MM.1S (cell line): ENCODE measurements at places on chromosomes 7 and 10.

DNA sequence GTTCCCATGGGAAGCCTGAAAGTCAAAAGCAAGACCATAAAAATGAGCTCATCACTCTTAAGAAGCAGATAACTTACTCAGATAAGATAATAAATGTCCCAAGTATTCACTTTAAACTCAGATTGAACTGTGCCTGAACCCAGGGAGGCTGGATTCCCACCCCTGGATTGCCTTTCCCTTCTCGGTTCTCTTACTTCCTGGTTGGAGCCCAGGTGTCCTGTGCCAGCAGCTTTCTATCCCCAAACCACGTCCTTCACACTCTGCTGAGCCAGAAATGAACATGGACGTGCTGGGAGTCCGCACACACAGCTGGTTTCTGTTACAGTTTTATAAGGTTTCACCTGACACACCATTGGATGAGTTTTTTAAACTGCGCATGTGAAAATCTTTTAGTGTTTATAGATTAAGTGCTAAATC lies 636.2 kb upstream of the IGFBP3 start:
- H3K27me3 ChIP-seq: no peaks in the 10 kb centered on the region
- H3K36me3 ChIP-seq: no peaks in the 10 kb centered on the region

DNA sequence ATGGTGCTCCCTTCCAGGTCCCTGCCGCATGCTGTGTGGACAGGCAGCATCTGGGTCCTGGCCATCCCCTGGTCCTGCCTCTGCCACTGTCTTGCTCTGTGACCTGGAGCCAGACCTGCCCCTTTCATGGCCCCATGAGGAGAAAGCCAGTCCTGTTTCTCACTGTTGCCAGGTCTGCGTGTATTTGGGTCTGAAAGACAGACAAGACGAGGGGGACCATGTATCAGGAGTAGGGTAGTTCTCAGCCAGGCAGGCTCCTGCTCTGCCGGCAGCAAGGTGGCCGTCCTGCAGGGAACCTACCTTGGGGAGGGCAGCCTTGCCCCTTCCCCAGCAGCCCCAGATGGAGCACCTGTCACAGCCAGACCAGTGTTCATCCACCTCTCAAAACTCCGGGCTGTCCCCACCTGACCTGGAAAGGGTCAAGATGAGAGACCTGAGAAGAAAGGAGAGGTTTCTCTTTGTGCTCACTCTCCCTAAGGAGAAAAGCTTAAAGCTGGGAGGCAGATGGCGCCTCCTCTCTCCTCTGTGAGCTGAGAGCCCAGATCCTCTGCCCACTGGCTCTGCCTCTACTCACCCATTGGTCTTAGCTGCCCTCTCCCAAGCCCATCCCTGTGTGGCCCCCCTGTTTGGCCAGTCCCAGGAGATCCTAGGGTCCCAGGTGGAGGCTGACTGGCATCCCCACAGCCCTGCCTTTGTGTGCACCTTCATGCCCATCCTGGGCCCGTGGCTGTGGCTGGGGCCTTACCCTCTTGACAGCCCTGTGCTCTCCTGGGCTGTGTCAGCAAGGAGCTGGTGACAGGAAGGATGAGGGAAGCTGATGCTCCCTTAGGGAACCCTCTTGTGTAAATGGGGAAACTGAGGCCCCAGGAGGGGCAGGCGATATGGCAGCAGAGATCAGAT lies 116.1 kb upstream of the PCBD1 start:
- H3K4me1 ChIP-seq: no peaks in the 10 kb centered on the region
- H3K36me3 ChIP-seq: no peaks in the 10 kb centered on the region
- peaks cover 16% of the 10 kb centered on the region; the same call in 1 of the 2 replicates for H3K27me3 ChIP-seq
- no peak overlapping the region for H3K27ac ChIP-seq
- no peak for DNase-seq

GRCh38 chr10:94240901-94241300 lies 121.8 kb downstream of the NOC3L start:
- H3K27me3 ChIP-seq: no peaks in the 10 kb centered on the region
- no peak overlapping the region for H3K27ac ChIP-seq
- H3K4me1 ChIP-seq: no peaks in the 10 kb centered on the region
- H3K4me3 ChIP-seq: no peak overlapping the region

DNA sequence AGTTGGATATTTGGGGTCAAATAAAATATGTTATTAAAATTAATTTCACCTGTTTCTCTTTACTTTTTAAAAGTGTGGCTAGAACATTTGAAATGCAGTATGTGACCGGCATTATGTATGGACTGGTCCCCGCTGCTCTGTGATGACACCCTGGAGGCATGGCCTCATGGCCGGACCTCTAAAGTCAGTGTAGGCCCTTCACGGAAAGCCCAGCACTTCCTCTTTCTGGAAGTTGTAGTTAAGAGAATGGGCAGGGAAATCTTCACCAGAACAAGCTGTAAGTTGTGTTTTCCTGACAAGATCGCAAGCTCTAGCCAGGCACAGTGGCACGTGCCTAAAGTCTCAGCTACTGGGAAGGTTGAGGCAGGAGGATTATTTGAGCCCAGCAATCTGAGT lies 38.3 kb upstream of the SRGN start:
- H3K27ac ChIP-seq: no peak overlapping the region
- no peak overlapping the region for H3K4me3 ChIP-seq
- no peaks in the 10 kb centered on the region for H3K27me3 ChIP-seq
- no peak for DNase-seq

GRCh38 chr7:152523916-152524315 lies 88.1 kb upstream of the KMT2C start:
- H3K27ac ChIP-seq: no peak overlapping the region
- H3K36me3 ChIP-seq: no peaks in the 10 kb centered on the region
- peaks cover 9% of the 10 kb centered on the region; the same call in 1 of the 2 replicates for H3K4me1 ChIP-seq
- H3K4me3 ChIP-seq: no peak overlapping the region
- DNase-seq: no peak

DNA sequence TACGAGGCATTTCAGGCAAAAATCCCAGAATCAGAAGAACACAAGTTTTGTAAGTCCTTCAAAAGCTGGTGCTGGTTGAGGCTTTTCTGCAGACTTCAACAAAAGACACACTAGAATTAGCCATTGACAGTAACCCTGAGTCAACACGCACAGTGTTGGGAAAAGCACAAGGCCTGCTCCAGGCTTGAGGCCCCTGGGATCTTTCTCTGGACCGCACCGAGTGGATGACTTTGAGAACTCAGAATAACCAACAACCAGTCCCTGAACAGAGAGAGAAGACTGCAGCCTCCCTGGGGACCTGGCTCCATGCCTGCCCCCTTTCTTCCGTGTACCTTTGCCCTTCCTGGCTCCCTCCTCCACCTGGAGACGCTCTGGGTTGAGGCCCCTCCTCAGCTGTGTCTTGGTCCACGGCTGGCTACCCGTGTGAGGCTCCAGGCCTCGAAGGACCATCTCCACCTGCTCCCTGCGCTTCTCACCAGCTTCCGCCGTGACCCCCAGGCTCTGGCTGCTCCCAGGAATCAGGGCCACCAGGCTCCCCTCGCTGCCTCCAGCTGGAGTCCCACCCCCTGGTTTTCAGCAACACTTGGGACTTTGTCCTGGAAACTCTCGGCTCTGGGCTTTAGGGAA lies 28.4 kb downstream of the DIP2C start:
- peaks cover 24% of the 10 kb centered on the region for H3K4me1 ChIP-seq
- DNase-seq: no peak
- H3K27me3 ChIP-seq: no peaks in the 10 kb centered on the region
- no peaks in the 10 kb centered on the region for H3K36me3 ChIP-seq
- peak overlapping the region; percentile 95 for H3K27ac ChIP-seq

DNA sequence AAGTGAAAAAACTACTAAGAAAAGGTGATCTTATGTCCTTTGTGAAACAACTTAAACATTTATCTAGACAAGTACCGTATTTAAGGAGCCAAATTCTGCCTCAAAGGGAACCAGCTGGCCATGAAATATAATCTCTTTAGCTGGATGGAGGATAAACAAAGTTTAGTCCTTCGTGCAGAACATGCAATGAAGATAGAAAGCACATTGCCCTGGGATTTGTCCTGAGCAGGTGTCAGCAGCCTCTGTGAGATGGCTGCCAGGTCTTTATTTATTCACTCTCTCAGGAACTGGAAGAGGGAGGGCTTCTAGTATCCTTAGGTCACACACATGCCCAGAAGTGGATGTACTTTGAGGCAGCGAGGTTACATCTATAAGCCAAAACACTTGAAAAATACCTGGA lies 57.4 kb upstream of the CASD1 start:
- H3K4me1 ChIP-seq: no peaks in the 10 kb centered on the region
- no peak overlapping the region for H3K4me3 ChIP-seq
- H3K27me3 ChIP-seq: no peaks in the 10 kb centered on the region
- no peak overlapping the region for H3K27ac ChIP-seq

- no peaks in the 10 kb centered on the region for H3K27me3 ChIP-seq
- no peaks in the 10 kb centered on the region for H3K36me3 ChIP-seq
- no peak overlapping the region for H3K4me3 ChIP-seq
Measured at GRCh38 chr10:2986391-2986801, 81.0 kb upstream of the PFKP start.

DNA sequence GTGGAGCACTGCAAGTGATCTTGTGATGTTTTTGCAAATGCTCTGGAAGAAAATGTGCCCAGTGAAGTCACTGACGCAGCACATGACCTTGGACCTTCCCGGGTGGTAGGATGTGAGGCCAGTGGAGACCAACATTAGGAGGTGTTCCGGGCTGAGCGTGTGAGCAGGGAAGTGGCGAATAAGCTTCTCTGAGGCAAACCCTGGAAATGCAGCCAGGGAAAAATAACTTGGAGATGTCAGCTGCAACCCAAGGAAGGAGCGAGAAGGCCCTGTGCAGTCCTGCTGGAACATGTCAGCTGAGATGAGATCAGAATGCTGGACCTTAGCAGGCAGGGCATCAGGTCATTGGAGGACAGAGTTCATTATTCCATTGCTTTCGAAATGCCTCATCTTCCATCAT lies 18.6 kb upstream of the SDK1 start:
- H3K4me3 ChIP-seq: no peak overlapping the region
- no peaks in the 10 kb centered on the region for H3K36me3 ChIP-seq
- no peaks in the 10 kb centered on the region for H3K27me3 ChIP-seq
- H3K27ac ChIP-seq: no peak overlapping the region

GRCh38 chr7:139060695-139061237 lies 24.9 kb upstream of the ZC3HAV1L start:
- H3K4me3 ChIP-seq: no peak overlapping the region
- no peak for DNase-seq
- peaks cover 18% of the 10 kb centered on the region for H3K36me3 ChIP-seq
- no peak overlapping the region for H3K27ac ChIP-seq
- no peaks in the 10 kb centered on the region for H3K4me1 ChIP-seq

GRCh38 chr10:10385831-10386230 lies 631.8 kb upstream of the CELF2 start:
- no peak for DNase-seq
- no peaks in the 10 kb centered on the region for H3K4me1 ChIP-seq
- no peak overlapping the region for H3K4me3 ChIP-seq
- no peaks in the 10 kb centered on the region for H3K36me3 ChIP-seq
- H3K27me3 ChIP-seq: no peaks in the 10 kb centered on the region

GRCh38 chr10:75904499-75905283 lies 473.3 kb downstream of the LRMDA start:
- H3K4me3 ChIP-seq: no peak overlapping the region
- no peak overlapping the region for H3K27ac ChIP-seq
- H3K36me3 ChIP-seq: no peaks in the 10 kb centered on the region
- no peaks in the 10 kb centered on the region for H3K27me3 ChIP-seq
- DNase-seq: no peak

- peaks cover 17% of the 10 kb centered on the region for H3K4me1 ChIP-seq
- H3K4me3 ChIP-seq: no peak overlapping the region
- peaks cover 18% of the 10 kb centered on the region; the same call in 1 of the 2 replicates for H3K36me3 ChIP-seq
- H3K27ac ChIP-seq: no peak overlapping the region
- no peak for DNase-seq
- no peaks in the 10 kb centered on the region for H3K27me3 ChIP-seq
Measured at GRCh38 chr7:151477867-151478266, 37.9 kb upstream of the CRYGN start.

DNA sequence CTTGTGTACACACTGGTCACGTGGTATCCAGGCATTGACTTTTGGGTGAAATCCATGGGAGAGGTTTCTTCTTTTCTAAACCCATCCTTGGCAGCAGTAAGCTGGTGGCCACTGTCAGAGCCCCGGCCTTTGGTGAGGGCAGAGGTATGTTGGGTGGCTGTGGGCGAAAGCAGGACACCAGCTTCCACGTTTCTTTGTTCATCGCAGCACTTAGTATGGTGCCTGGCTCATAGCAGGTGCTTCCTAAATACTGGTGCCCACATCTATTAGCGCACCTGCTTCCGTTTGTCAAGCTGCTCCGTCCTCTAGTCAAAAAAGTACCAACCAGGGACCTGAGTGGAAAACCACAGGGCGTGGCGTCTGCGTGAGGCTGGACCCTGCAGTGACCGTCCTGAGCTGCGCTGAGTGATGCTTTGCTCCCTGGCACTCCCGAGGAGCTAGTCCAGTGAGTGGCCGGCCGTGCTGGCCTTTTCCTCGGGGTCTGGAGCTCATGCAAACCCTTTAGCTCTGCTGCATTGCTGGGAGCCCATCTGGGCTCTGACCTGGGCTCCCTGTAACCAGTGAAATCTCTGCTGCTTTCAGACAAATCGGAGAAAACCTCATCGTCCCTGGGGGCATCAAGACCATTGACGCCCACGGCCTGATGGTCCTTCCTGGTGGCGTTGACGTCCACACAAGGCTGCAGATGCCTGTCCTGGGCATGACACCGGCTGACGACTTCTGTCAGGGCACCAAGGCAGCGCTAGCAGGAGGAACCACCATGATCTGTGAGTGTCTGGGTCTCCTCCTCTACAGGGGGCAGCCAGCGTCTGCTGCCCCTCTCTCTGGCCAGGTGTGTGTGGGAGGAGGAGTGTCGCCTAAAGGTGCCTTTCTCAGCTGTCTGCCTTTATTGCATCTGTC lies 5.6 kb downstream of the DPYSL4 start:
- peaks cover 22% of the 10 kb centered on the region for H3K27me3 ChIP-seq
- no peak overlapping the region for H3K4me3 ChIP-seq
- DNase-seq: peak; percentile 62
- no peaks in the 10 kb centered on the region for H3K36me3 ChIP-seq

- no peaks in the 10 kb centered on the region for H3K4me1 ChIP-seq
- H3K27ac ChIP-seq: no peak overlapping the region
- no peaks in the 10 kb centered on the region for H3K27me3 ChIP-seq
- no peak overlapping the region for H3K4me3 ChIP-seq
- no peaks in the 10 kb centered on the region for H3K36me3 ChIP-seq
Measured at GRCh38 chr10:113052076-113052830, 102.2 kb downstream of the TCF7L2 start.

- H3K36me3 ChIP-seq: no peaks in the 10 kb centered on the region
- peak; percentile 95 for DNase-seq
- H3K4me3 ChIP-seq: no peak overlapping the region
Measured at GRCh38 chr7:83468251-83468739, 180.6 kb downstream of the SEMA3E start.

DNA sequence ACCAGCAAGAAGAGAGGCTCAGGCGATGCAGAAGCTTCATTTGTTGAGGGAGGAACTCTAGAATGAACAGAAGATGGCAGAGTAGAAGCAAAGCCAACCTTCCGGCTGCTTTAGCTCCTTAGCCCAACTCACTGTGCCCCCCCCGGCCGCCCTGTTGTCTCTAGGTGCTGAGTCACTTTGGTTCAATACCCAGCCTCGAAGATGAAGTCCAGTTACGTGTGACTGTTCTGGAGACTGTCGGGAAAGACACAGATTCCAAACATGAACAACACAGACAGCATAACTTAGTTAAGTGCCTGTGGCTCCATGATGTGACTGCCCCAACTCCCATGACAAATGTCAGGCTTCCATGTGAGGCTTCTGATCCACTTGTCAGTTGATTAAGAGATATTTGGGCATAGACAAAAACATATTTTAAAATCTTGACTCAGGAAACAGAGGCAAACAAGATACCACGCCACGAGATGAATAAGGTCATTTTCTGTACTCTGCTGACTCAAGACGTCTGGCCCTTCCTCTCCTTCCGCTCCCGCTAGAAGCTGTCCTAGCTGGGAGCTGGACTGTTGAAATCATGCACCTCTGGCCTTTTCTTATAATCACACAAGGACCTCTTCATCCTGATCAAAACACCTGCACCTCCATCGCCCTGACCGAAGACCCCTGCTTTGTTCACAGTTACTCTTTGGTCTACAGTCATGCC lies 199.3 kb downstream of the FRMD4A start:
- H3K36me3 ChIP-seq: no peaks in the 10 kb centered on the region
- H3K4me1 ChIP-seq: no peaks in the 10 kb centered on the region
- no peak for DNase-seq
- H3K27me3 ChIP-seq: no peaks in the 10 kb centered on the region
